ENCODE measurements at places on chromosomes 1 and 21.

GRCh38 chr1:24765308-24765988 is 20.2 kb downstream of the CLIC4 start:
- no peak for DNase-seq

- DNase-seq: no peak
Observed at GRCh38 chr1:161730050-161730564, 8.8 kb downstream of the FCRLB start.

DNA sequence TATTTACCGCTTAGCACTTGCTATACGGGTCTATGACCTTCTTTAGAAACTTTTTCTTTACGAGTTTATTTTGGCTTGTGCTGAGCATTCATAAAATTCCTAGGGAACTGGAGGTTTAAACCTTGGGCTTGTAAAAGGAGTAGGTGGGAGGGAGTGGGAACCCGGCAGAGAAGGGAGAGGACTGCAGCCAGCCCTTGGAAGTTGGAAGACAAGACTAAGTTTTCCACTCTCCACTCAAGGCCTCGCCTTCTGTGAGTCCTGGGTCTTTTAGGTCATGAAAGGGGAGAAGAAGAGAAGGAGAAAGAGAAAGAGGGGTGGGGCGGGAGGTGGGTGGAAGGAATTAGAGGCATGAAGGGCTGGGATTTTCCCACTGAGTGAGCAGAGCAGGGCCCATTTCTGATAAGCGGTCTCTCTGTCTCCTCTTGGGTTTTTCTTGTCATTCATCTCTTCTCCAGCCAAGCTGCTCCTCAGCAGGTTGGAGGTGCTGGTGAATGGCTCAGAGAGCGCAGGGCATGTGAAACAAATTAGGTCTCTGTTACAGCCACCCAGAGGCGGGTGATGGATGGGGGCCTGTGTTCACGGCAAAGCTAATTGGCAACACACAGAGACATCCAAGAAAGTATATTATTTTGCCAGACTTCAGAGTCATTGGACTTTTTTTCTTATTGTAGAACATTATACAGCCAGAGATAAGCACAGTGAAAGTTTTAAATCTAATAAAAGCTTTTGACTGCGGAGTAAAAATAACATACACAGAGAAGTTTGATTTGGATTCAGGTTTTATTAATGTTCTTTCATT is 247.3 kb downstream of the FOXD2 start:
- DNase-seq: no peak

GRCh38 chr1:177219554-177220458 is 49.0 kb downstream of the BRINP2 start:
- DNase-seq: no peak

DNA sequence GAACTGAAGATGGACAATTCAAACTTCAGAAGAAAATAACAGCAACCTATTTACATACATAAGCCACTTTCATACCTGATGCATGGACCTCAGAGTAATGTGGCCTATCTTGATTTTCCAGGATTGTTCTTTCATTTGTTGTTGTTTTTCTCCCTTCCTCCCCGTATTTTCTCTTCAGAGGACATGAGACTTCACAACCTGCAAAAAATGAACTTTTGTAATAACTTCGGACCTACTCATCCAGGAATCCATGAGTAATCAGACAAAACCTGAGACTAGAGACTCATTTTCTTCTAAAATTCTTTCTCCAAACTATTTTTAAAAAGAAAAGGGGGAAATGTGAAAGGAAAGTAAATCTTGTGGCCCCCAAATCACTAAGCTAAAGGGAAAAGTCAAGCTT is 17.6 kb upstream of the PLA2G5 start:
- DNase-seq: no peak

DNA sequence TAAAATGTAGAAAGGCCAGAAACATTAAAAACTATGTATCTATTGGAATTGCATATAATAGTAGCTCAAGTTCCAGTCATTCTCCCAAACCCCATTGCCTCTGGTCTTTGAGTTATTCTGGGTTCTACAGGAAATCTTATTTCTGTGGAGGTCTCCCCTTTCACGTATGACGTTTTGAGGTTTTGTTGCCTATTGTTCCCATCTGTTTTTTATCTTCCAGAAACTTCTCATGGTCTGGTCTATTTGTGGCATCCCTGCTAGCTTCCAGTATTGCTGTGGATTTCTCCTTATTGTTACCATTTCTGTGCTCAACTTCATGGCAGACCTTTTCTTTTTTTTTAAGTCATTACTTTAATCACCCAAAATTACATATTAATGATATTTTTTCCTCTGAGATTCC is 43.3 kb downstream of the DTL start:
- no peak for DNase-seq

GRCh38 chr1:93999840-94000415 is 90.7 kb upstream of the GCLM start:
- DNase-seq: no peak

DNA sequence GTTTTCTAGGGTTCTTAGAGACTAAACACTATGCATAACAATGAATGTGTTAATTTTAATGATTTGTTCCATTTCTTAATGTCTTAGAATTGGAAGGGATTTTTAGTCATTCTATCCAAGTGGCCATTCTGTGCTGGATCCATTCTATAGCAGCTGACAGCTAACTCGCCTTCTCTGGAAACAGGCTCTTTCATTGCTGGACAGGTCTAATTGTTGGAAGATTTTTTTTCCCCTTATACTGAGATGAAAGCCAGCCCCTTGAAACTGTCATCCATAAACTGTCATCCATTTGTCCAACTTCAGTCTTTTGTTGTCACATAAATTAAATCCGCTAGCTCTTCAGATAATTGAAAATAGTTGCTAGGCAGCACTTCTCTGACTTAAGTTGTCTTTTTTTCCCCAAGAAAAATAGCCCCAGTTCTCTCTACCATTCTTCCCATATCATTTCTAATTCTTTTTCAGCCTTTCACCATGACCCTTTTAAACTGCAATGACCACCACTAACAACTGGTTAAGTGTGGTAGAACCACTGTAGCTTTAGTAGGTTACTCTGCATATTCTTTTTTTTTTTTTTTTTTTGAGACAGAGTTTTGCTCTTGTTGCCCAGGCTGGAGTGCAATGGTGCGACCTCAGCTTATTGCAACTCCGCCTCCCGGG is 19.7 kb downstream of the AK4 start:
- no peak for DNase-seq

- DNase-seq: no peak
Observed at GRCh38 chr1:218711001-218711400, 365.9 kb downstream of the TGFB2 start.

- no peak for DNase-seq
Observed at GRCh38 chr1:38444311-38444710, 397.7 kb upstream of the POU3F1 start.

DNA sequence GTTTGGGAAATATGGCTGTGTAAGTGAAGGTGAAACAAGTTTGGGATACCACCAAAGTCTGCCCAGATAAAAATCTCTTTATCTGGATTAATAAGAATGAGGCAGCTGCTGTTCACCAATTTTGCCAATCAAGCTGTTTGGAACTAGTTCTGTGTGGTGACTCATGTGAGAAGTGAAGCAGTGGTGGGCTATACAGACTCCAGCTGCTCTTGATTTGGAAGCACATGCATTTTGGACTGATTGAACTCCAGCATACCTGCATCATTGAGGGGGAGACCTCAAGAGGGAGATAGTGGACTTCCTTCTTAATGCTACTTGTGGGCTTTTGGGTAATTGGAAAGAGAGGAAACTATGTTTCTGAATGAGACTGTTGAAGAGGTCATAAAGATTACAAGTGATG is 99.2 kb upstream of the B3GALT2 start:
- no peak for DNase-seq

- DNase-seq: no peak
Observed at GRCh38 chr21:32516756-32517649, 68.3 kb downstream of the TCP10L start.

GRCh38 chr21:20698585-20698984 is 299.6 kb upstream of the NCAM2 start:
- no peak for DNase-seq

DNA sequence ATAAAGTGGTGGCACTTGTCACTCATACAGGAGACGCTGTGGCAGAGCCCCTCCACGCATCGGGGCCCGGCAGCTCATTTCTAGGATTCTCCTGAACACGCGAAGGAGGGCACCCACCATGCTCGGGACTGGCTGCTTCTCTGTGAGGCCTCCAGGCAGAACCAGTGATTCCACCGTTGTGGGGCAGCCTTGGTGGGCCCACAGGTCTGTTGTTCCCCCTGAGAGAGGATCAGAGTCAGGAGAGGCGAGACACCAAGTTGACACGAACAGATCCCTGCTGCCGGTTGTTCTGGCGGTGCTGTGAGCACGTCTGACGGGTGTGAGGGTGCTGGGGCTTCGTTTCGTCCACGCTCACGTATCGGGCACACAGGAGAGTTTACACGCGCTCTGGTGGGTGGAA is 26.6 kb downstream of the PRKCZ start:
- DNase-seq: no peak

- no peak for DNase-seq
Observed at GRCh38 chr1:175192111-175192629, 406 bp downstream of the KIAA0040 start.

- DNase-seq: no peak
Observed at GRCh38 chr1:109315288-109315687, 8.5 kb upstream of the MYBPHL start.

- DNase-seq: no peak
Observed at GRCh38 chr1:237309595-237310118, 267.7 kb downstream of the RYR2 start.

DNA sequence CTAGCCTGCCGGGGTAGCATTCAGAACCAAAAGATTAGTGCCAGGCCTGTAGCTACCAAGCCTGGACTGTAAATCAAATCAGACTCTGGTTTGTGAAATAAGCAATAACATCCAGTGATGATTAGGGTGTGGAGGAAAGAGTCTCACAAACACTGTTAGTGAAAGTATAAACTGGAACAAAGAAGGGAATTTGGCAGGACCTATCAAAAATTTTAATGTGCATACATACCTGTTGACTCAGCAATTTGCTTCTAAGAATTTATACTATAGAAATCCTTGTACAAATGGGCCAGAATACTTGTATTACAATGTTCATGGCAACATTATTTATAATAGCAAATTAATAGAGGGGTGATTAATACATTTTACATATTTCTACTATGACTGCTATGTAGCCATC is 109.8 kb upstream of the WARS2 start:
- no peak for DNase-seq

GRCh38 chr1:220335668-220336067 is 63.4 kb upstream of the RAB3GAP2 start:
- no peak for DNase-seq

DNA sequence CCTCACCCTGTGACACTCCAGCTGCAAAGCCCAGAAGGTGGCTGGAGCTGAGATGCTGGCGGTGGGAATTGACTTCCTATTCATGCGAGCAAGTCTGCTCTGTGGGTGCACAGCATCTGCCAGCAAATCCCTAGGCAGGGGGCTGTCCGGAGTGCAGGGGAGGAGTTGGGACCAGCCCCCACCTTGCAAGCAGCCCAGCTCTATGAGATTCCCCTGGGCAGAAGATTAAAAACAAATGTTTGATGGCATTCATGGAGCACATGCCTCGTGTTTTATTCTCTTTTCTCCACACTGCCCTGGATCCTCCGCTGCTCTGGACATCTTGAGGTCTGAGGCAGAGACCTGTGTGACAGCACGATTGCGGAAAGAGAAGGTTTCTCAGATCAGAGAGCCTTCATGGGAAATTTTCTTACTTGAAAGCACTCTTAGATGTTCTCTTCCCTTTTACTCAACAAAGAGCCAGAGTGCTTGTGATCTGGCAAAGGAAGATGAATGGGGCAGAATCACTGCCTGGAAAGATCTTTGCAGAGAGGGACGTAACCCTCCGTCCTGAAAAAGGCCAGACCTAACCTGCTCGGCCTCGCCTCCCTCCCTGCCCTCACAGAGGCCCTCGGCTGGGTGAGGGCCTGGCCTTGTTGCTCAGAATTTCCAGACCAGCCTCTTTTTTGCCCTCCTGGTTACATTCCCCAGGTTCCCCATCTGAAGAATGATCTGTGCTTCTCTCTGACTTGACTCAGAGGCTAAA is 597.1 kb downstream of the KIF26B start:
- no peak for DNase-seq

DNA sequence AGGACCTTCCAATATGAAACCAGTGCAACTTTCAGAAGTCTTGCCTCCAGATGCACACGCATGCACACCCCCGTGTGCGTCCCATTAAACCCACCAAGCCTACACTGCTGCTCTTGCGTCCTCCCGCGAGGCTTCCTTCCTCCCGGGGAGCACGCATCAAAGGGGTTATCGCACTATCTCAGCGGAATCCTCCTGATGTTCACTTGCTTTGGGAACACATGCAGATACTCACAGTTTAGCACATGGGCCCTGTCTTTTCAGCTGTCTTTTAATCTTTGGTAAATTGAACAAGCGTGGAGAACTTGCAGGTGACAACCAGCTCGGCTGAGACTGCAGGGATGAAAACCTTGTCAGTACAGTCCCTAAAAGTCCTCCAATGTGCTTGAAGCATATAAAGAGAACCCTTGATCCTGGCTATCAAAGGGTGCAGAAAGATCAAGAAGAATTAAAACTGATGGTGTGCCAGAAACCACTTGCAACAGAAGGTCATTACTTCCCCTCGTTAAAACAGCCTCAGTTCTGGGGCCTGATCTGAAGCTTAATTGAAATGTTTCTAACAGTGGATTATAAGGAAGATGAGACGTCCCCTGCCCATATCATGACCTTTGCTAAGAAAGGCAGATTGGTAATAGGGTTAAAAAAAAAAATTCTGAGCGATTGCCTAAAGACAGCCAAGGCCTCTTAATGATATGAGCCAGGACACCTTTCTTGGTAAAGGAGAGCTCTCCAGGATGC is 149.4 kb upstream of the LMO4 start:
- DNase-seq: no peak

DNA sequence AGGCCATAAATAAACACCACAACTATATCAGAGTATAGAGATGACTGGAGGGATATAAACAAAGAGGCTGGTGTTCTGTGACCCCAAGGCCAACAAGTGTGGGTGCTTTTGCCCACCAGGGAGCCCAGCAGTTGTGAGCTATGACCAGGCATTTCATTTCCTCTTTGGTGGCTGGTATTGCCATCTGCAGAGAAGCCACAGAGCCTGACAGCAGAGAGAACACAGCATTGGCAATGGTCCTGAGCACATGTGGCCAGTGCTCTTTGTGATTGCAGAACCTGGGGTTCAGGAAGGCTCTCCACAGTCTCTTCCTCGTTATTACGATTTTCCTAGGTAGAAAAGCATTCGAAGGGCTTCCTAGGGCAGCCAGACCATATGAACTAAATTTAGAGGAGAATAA is 112.3 kb downstream of the TM2D1 start:
- DNase-seq: no peak

DNA sequence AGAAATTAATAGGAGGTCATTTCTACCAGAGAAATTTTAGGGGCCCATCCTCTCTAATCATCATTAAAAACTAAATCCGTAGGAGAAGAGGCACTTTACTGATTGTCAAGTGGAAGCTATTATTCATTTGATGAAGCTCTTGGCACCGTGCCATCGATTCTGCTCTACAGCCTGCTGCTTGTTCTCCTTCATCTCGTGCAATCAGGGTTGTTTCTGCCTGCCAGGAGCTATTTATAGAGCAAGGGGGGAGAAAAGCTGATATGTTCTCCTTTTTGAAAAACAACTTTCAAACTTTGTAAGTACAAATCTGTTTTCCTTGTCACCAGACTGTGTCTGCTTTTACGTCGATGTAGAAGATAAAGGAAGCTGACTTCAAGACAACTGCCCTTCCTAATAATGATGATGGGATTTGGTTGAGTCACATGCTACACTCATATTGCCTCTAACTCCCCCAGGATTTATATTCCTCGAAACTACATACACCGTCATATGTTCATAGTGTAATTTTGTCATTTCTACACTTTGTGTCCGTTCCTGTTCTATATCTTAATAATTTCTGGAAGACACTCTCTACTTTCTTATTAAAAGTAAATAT is 169.6 kb upstream of the LHX8 start:
- no peak for DNase-seq

GRCh38 chr1:220121791-220122530 is 28.0 kb downstream of the IARS2 start:
- DNase-seq: no peak

Data from D721Med (cell line).